Hippocampal formation (tissue), 2 donors: ENCODE measurements at places on chromosomes 4 and X.

GRCh38 chr4:109171070-109171469 is 131.4 kb downstream of the COL25A1 start:
- DNase-seq = no peak

DNA sequence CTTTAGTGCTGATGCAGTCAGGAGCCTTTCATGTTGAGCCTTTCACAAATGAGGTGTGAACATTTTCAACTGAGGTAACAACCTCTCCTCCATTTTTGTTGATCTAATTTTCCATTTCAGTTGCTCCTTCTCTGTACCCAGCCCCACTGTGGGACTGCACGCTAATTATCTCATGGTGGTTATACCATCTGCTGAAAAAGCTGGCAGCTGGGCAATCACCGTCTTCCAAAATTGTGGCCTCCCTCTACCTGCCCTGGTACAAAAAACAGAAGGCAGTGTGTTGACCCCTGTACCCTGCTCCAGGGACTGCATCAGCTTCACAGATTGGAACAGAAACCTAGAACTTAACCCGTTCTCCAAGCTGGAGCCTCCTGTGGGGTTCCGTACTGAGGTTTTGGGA is 72.4 kb upstream of the LONRF3 start:
- DNase-seq = no peak

GRCh38 chrX:102341867-102342266 is 94.9 kb downstream of the NXF2 start:
- no peak for DNase-seq

- DNase-seq = no peak
These were observed 179.8 kb downstream of the EDA start for GRCh38 chrX:69795702-69796101.

- DNase-seq = no peak
These were observed 100.8 kb upstream of the EOLA2 start for GRCh38 chrX:150038986-150039599.

GRCh38 chr4:93578942-93579341 is 249.6 kb upstream of the ATOH1 start:
- no peak for DNase-seq
